A549 treated with GW870086 at 1 μM for 4 hours (cell line): ENCODE measurements at places on chromosomes 4 and X. TPM values are rescaled to one million over a fixed set of nuclear protein-coding genes. Genes with fewer than 3 reads are reported as not detected.

The STPG2 gene
- total RNA-seq: not detected in 5 replicates

The SCRG1 gene
- not detected in 5 replicates for total RNA-seq

The BEX1 gene
- not detected in 5 replicates for total RNA-seq

The SSX3 gene
- not detected in 5 replicates for total RNA-seq

The NAP1L3 gene
- 0.27 to 0.50 TPM (median 0.34 TPM) in 5 replicates for total RNA-seq

The ARFIP1 gene
- 12.6 to 17.3 TPM (median 15.9 TPM) in 5 replicates for total RNA-seq

The FGFR3 gene
- total RNA-seq: 1.2 to 3.1 TPM (median 2.8 TPM) in 5 replicates

The CFAP99 gene
- total RNA-seq: 0.06 to 0.38 TPM (median 0.16 TPM) in 5 replicates

The BST1 gene
- 15.9 to 18.1 TPM (median 16.9 TPM) in 5 replicates for total RNA-seq

The C4orf51 gene
- not detected in 5 replicates for total RNA-seq

The IL15 gene
- 10.6 to 14.7 TPM (median 12.0 TPM) in 5 replicates for total RNA-seq

The EPGN gene
- not detected in 5 replicates for total RNA-seq

The TRIM61 gene
- total RNA-seq: not detected in 5 replicates

The EDA gene
- total RNA-seq: 0.40 to 0.62 TPM (median 0.41 TPM) in 5 replicates

The PWWP3B gene
- total RNA-seq: not detected in 5 replicates

The ETNPPL gene
- not detected in 5 replicates for total RNA-seq

The MAGEA10 gene
- 0.07 to 0.22 TPM in 2 of 5 replicates, not detected in the others for total RNA-seq

The PDCL2 gene
- not detected in 5 replicates for total RNA-seq

The BMPR1B gene
- total RNA-seq: 4.5 to 7.4 TPM (median 6.4 TPM) in 5 replicates

The MAGEA1 gene
- total RNA-seq: 0.09 to 0.22 TPM (median 0.16 TPM) in 3 of 5 replicates, not detected in the others

The SSX2B gene
- not detected in 5 replicates for total RNA-seq

The HSD17B10 gene
- total RNA-seq: 170 to 203 TPM (median 189 TPM) in 5 replicates

The ADGRG2 gene
- 8.4 to 11.0 TPM (median 10.6 TPM) in 5 replicates for total RNA-seq

The ZNF827 gene
- total RNA-seq: 3.0 to 4.5 TPM (median 3.2 TPM) in 5 replicates

The COL4A6 gene
- 15.0 to 17.0 TPM (median 16.0 TPM) in 5 replicates for total RNA-seq

The DCX gene
- total RNA-seq: not detected in 5 replicates

The MAGEA8 gene
- total RNA-seq: not detected in 5 replicates

The CHRDL1 gene
- total RNA-seq: not detected in 5 replicates

The SLC4A4 gene
- 0.91 to 1.7 TPM (median 1.2 TPM) in 5 replicates for total RNA-seq

The ATP10D gene
- 2.4 to 3.4 TPM (median 2.9 TPM) in 5 replicates for total RNA-seq

The TLR8 gene
- total RNA-seq: not detected in 5 replicates
